ENCODE measurements at places on chromosomes 3 and 15.

DNA sequence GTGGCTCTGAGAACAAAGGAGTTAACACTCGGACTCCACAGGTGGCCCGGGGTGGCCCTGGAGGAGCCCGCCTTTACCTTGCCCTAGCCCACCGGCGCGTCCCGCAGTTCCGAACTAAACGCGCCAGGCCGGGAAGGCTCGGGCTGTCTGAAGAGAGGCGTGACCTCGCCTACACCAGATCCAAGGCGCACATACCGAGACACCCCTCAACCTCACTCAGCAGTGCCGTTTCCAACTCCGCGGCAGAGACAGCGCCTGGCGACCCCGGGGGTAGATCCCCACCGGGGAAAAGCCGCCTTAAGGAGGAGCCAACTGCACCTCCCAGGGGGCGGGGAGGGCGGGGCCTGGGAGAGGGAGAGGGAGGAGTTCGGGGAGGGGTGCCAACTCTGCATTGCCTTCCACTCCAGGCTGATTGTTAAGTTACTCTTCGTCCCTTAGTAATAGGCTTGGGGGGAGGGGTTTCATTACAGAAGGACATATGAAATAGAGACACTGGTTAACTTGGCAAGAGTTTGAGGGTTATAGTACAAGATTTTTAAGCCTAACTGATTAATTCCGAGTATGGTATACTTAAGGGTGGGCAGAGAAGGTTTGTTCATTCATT is at the start of gene DLG1:
DLG1 (minus strand) TSS at position 272 of the 604 bp plus-strand sequence. CDS start 1,408 bp downstream, outside the sequence.
- DNase-seq = peak; percentile 87

DNA sequence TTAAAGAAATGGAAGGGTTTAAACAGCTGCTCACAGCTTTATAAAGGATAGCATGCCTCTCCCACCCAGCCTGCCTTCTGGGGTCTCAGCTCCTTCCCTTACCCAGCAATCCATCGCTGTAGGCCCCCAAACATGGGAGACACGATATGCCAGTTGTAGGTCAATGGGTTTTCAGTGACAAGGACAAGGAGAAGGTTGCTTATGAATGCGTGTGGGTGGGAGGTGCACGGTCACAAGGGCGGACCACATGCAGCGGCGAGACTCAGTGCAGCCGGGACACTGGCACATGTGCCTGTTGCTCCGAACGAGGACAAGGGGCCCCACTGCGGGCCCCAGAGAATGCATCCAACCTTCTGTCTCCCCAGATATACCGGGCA is 67.0 kb downstream of the MGLL start:
- DNase-seq = no peak

DNA sequence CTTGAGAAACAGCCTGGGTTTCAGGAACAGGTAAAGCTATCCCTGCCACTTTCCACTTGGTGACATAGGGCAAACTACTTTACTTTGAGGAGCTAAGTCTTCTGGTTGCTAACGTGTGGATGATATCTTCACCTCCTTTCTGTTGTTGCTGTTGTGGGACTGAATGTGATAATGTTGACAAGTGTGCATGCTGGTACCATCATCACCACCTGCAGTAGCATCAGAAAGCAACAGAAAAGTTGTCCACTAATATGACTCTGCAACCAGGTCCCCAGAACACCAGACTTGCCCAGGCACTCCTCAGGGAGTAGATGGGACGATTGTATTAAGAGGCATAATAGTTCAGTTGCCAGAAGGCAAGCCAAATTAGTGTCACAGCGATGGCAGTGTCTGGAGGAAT is 203.2 kb upstream of the MCTP2 start:
- no peak for DNase-seq

- DNase-seq = no peak
Measured at GRCh38 chr3:80331494-80332170, 563.8 kb upstream of the ROBO1 start.

GRCh38 chr3:186246941-186247340 is 115.1 kb downstream of the DGKG start:
- no peak for DNase-seq

DNA sequence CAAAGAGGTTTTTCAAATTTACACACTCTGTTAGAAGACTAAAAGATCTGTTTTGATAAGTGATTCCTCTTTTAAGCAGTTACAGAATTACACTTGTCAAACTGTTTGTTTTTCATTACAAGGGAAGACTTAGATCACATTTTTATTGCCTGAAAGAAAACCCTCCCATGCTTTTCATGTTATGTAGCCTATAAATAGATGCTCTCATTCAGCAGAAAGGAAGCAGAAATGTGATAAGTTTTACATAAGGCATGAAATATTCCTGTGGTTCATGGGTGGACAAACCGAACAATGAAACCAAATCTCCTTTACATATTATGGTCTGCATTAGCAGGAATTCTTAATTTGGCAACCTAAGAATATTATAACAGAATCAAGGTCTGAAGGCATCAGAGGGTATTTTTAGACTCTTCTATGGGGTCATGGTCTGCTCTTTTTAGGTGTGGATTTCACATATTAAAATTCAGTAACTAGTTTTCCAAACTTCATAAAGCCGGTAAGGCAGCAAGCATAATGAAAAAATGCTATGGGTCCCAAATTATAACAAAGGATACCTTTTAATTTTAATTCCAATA is 37.3 kb upstream of the FXR1 start:
- DNase-seq = no peak

GRCh38 chr3:12991861-12992281 is 81.4 kb downstream of the IQSEC1 start:
- DNase-seq = no peak

DNA sequence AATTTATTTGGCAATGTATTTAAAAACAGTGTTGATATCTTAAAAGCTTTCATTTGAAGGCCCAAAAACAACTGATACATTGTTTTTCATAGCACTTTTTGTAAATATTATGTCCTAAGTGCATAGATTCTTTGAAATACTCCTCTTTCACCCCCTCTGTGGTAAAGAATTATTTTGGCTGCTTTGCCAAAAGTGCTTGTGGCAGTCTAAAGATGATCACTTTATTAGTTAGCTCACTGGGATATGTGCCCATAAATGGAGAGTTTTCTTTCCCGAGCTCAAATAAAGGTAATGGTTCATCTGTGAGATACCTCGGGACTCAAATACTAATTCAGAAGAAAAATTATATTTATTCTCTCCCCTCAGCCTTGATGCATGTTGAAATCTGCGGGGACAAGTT is 16.7 kb downstream of the AKAP13 start:
- no peak for DNase-seq

GRCh38 chr3:50266017-50266416 is 2.9 kb upstream of the SEMA3B start:
- DNase-seq = no peak

GRCh38 chr3:160977773-160978172 is 127.4 kb downstream of the B3GALNT1 start:
- no peak for DNase-seq

DNA sequence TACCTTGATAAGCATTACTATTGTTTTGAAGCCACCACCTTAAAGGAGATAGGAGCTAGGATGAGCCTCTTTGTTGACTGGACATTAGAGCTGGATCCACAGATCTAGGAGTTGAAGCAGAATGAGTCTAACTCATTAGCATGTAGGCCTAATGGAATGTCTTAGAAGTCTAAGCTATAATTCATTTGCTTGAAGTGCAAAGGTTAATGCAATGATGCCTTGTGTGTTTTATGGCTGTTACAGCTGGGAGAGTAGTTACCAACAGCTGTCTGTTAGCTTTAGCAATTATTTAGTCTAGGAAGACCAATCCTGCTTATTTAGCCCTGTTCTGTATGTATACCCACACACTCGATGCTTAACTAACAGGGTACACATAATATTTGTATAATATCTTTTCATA is 419.3 kb downstream of the TUSC7 start:
- no peak for DNase-seq

DNA sequence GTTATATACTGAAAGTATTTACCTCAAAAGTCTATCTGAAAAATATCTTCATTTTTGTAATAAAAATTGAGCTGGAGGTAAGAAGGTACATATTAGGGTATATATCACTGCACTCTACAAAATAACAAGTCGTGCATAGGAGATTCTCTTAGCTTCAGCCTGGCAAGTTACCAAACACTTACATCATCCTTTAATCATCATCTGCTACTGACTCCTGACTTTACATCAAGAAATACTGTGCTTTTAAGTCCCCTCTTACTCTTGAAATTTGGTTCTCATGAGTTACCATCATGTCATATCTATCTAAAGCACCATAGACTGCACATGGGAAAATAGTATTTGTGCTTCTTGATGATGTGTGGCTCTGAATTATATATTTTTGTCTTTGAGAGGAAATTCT is 50.8 kb downstream of the LYSMD4 start:
- DNase-seq = no peak

GRCh38 chr15:44261007-44261706 is 27.4 kb upstream of the GOLM2 start:
- DNase-seq = no peak

- no peak for DNase-seq
Measured at GRCh38 chr3:124553178-124553577, 177.1 kb upstream of the UMPS start.

GRCh38 chr3:195542316-195542697 is 818 bp downstream of the PPP1R2 start:
- DNase-seq = no peak

GRCh38 chr3:127688022-127688415 is 15.3 kb downstream of the ABTB1 start:
- no peak for DNase-seq

DNA sequence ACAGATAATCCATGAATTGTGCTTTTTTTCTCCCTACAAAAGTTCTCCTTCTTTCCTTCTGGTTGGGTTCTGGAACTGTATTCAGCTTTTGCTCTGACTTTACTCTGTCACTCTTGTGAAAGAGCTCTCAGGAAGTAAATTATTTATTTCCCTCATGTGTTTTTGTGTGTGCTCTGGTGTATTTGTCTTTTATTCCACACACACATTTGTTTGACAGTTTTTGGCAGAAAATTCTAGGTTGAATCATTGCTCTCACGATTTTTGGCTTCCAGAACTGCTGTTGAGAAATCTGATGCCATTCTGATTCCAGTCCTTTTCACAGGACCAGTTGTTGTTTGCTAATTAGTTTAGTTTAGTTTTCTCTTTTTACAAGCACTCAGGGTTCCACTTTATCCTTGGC is 172.8 kb downstream of the PLCH1 start:
- DNase-seq = peak; percentile 25

GRCh38 chr15:77497110-77497737 is 76.5 kb downstream of the HMG20A start:
- no peak for DNase-seq

DNA sequence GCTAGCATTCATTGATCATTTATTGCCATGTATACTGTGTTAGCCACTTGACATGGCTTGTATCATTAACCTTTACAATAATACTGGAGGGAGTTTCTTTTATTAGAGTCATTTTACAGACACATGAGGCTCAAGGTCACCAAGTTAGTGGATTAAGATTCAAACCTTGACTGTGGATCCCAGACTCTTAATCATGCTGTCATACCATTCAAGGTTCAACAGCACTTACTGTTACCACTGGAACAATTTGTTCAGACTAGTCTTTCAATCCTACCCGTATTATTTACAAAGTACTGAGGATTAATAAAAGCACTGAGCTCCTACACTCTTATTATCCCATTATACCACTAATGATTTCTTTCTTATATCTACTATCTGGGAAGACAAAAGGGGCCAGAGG is 1.2 kb downstream of the COX17 start:
- no peak for DNase-seq

DNA sequence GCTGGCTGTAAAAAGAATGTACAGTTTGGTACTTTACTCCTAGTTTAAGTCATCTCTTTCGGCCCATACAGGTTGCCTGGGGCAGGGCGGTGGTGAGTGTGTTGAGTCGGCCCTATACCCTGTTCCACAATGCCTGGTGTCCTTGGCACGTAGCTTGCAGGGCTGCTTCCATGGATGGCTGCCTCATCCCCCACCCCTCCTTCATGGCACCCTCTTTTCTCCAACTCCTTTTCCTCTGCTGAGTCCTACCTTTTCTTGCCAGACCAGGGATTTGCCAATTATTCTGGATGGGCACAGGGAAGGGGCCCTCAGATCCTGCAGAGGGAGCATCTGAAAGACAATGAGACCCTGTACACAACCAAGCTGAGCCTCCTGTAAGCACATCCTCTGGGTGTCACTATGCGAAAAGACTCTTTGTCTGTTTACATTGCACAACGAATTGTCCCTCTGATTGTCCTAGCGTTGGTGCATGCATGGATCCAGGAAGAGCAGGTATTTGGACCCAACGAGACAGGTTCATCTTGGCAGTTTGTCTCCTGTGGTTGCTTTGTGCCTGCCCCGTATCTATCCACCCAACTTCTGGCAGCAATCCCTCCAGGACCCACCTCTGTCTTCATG is 73.6 kb upstream of the CGNL1 start:
- DNase-seq = no peak

Data from NCI-H774 (cell line).